ENCODE measurements at places on chromosomes 3 and 15. TPM values are rescaled to one million over a fixed set of nuclear protein-coding genes. Genes with fewer than 3 reads are reported as not detected.
A peak's percentile ranks its signal among the peaks of the same experiment; 100 is the strongest.

DNA sequence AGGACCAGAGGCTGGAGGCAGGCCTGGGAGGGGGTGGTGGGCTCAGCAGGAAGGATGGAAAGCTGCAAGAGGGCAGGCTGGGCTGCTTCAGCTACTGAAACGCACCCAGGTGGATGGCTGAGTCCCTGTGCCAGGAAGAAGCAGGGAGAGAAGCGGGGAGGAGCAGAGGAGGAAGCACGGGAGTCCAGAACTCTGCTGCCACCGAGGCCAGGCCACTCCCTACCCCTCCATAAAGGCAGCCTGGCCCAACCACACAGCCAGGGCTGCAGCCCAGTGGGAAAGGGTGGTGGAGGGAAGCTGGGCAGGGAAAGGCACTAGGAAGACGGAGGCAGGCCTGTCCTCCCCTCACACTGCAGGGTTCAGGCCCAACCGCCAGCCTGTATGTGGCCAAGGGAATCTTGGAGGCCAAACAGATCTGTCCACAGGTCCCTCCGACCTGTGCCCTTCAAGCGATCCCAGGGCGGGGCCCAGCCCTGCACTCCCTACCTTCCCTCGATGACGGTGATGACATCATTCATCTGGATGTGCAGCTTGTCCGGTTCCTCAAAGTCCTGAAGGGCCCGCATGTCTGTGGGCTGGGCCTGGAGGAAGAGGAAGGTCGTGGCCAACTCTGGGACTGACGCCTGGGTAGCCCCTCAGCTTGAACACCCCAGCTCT, 30.5 kb downstream of the TNK2 start:
- DNase-seq: no peak

- no peak for DNase-seq
Measured at GRCh38 chr3:194584320-194584776, 48.9 kb downstream of the TMEM44 start.

- peak; percentile 31 for DNase-seq
Measured at GRCh38 chr3:74267588-74268184, 346.8 kb downstream of the CNTN3 start.

STXBP5L gene
- polyA plus RNA-seq: 0.17 TPM

SLC12A1 gene
- polyA plus RNA-seq: 407 TPM

GALNT15 gene
- 2.3 TPM for polyA plus RNA-seq

Data from left renal pelvis (tissue), 4 donors.